ENCODE measurements at places on chromosomes 13 and 19.

DNA sequence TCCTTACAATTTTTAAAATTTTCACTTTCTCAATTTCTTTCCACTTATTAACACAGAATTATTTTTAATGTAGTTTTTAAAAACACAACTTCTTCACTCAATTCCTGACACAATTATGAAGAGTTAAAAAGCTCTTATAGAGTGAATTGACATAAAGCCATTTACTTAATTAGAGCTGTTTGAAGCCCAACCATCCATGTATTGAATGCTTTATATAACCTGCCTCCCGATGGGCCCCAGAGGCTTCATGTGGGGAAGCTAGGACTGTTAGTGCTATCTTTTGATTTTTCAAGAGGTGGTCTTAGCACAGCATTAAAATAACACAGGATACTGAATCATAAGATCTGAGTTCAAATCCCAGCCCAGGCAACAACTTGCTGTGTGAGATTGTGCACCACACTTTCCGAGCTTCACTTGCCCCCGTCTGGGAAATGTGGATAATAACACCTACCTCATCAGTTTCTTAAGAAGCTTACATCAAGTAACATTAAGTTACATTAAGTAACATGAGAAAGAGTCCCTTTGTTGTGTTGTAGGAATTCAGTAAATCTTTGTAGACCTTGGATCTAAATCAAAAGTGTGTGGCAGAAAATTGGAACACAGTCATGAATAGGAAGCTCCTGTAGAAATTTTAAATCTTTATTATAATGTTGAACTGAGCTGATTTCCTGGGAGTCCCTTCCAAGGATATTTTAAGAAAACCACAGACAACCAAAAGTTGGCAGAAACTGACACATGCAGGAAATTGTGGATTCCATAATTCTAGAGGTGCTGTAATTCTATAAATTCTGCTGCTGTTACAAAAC is 5.5 kb upstream of the ENOX1 start:
- no peak for DNase-seq

GRCh38 chr19:36398571-36398970 is 19.6 kb upstream of the ZFP14 start:
- DNase-seq = no peak

DNA sequence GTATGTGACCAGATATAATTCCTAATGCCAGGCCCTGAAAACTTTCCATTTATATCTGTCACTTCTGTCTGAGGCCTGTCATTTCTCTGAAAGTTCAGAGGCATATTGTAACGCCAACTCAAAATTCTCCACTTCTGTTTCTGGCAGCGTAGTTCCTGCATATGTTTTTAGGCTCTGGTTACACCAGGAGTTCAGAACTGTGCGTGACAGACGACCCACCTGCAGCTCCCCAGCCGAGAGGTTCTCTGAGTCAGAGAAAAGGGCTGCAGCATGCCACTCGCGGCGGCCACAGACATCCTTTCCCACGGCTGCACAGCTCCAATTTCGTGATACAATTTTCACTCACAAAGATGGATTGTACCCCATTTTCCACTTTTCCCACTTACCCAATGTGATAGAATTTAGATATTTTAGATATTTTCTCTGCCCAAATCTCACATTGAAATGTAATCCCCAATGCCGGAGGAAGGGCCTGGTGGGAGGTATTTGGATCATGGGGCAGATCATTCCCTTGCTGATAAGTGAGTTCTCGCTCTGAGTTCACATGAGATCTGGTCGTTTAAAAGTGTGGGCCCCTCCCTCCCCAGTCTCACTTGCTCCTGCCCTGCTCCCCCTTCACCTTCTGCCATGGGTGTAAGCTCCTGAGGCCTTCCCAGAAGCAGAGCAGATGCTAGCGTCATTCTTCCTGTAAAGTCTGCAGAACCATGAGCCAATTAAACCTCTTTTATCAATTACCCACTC is 308.1 kb downstream of the LIG4 start:
- DNase-seq = no peak

- no peak for DNase-seq
These were observed 11.7 kb downstream of the KCNRG start for GRCh38 chr13:50026788-50027473.

DNA sequence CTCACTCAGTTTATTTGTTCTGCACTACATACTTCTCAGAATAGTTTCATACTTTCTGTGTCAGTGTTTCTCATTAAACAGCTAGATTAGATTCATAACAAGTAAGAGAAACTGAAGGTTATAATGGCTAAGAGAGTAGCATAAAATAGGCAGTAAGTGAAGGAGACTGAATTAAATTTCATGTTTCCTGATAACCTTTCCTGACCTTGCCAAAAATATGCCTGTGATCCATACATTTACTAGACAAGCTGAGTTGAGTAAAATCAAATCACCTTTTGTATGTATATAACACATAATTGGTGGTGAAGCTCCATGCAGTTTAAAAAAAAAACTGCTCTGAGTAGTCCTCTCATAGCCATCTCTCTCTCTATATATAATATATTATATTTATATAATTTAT is 545.3 kb upstream of the PCDH20 start:
- no peak for DNase-seq

- DNase-seq = no peak
These were observed 3.0 kb upstream of the PLEKHF1 start for GRCh38 chr19:29662278-29662603.

DNA sequence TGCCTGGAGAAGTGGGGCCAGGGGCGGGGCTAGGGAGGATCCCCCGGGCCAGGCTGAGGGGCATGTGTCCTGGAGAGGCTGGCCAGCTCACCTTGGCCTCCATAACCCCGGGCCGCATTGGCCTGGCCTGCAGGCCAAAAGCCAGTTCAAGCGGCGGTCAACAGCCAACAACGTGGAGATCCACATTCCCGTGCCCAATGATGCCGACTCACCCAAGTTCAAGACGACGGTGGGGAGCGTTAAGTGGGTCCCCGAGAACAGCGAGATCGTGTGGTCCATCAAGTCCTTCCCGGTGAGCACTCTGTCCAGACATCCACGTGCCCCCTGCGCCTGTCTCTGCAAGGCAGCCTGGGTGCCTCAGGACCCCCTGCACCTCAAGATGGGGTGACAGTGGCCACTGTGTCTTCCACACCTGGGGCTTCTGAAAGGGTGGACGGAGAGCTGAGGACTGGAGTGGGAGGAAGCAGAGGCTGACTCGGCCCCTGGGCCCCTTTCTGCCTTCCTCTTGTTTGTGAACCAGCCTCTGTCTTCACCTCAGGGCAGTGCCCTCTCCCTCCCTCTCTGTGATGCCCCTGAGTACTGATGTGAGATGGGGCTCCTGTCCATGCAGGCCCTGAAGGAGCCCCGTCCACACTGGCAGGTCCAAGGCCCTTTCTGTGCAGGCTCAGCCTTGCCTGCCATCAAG is 31.1 kb downstream of the AP1M1 start:
- DNase-seq = no peak

DNA sequence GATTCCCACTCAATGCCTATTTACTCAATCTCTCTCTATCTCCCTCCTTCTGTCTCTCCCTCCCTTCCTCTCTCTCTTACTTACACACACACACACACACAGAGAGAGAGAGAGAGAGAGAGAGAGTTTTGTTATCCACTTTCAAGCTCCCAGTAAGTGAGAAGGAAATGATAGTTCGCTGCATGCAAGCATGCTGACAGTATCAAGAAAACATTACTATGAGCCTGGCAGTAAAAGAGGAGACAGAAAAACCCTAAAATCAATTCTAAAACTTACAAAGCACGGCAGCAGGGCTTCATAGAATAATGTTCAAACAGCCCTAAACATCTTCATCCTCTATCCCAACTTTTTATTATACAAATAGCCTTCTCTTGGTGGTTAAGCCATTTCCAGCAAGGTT is 171.9 kb downstream of the FOXO1 start:
- peak; percentile 29 for DNase-seq

- peak; percentile 57 for DNase-seq
These were observed 979 bp downstream of the AKAP8 start for GRCh38 chr19:15378534-15379082.

- DNase-seq = no peak
These were observed 1.1 kb upstream of the CHST8 start for GRCh38 chr19:33620611-33621010.

DNA sequence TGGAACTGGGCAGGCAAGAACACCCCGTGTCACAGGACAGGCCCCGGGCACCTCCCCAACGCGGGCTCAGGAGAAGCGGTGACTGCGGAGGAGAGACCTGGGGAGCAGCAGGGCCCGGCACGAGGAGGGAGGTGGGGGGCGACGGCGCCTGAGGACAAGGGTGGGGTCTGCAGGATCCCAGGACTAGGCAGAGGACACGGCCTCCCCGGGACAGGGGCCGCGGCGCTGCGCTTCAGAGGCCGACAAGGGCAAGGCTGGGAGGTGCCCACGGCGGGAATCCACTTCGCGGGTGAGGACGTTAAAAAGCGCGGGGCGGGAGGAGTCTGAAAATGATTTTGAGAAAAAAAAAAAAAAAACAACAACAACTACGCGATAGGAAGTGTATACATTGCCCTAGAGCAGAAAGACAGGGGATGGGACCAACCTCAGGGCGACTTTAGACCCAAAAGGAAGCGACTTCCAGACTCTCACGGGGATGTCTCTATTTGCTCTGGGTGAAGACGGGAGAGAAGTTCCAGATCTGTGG is 44.9 kb downstream of the ZNF611 start:
- DNase-seq = no peak

DNA sequence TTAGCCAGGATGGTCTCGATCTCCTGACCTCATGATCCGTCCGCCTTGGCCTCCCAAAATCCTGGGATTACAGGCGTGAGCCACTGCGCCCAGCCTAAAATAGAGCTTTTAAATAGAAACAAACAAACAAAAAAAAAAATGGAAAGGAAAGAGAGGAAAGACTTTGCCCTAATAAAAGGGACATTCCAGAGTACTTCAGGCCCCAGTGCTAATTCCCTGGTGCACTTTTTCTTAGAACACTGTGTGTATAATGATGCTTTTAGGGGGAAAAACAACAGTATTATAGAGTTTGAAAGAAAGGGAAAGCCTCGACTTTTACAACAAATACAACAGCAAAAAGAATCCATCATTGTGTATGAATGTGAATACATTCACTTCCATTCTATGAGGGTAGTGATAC is 104.7 kb downstream of the CRYL1 start:
- no peak for DNase-seq

GRCh38 chr13:35876601-35877000 is 254.6 kb downstream of the DCLK1 start:
- no peak for DNase-seq

- no peak for DNase-seq
These were observed 1.2 kb upstream of the RCBTB2 start for GRCh38 chr13:48533961-48534600.

- no peak for DNase-seq
These were observed 7.5 kb upstream of the ZNF525 start for GRCh38 chr19:53357821-53358581.

DNA sequence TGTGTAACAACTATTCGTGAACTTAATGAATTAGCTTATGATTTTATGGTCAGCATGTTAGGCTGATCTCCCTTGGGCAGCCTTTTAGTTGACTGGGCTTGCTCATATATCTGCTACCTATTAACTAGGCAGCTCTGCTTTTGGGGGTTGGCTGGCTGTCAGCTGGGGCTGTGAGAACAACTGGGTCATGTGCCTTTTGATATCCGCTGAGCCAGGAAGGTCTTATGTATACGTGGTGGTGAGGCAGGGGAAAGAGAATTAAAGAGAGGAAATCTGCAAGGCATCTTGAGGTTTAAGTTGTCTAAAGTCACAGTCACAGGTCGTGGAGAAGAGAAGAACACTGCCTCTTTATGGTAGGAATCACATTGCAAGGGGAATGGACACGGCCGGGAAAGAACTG is 206.9 kb downstream of the LMO7 start:
- no peak for DNase-seq

DNA sequence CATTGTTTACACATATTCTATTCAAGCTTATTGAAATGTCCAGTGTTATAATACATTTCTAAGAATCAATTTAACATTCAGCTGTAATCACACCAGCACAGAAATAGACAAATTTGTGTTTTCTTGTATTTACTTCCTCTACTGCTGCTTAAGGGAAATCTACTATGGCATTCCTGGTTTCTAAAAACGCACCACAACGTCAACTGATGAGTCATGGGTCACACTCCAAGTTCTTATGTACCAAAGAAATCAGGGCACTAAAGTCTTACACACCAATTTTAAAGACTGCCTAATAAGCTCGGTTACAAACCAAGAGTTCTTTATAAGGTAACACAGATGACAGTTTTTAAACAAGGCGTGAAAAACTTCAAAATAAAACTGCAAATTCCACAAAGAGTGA is 13.2 kb downstream of the LNX2 start:
- DNase-seq = no peak

DNA sequence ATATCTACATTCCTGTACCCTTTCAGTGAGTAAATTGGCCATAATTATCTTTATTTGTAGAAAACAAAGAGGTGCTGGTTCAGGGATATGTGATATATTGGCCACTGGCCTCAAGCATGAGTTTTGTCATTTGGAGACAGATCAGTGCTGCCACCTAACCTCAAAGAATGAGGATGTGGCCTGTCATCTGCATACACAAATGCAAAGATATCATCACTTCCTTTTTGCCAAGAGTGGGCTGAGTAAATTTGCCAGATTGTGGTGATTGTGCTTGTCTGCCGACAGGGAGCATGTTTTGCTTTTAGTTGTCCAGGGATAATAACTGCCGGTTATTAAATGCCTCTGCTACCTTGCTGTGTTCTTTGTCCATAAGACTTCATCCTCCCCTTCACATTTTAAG is 44.2 kb downstream of the WASF3 start:
- peak; percentile 91 for DNase-seq

DNA sequence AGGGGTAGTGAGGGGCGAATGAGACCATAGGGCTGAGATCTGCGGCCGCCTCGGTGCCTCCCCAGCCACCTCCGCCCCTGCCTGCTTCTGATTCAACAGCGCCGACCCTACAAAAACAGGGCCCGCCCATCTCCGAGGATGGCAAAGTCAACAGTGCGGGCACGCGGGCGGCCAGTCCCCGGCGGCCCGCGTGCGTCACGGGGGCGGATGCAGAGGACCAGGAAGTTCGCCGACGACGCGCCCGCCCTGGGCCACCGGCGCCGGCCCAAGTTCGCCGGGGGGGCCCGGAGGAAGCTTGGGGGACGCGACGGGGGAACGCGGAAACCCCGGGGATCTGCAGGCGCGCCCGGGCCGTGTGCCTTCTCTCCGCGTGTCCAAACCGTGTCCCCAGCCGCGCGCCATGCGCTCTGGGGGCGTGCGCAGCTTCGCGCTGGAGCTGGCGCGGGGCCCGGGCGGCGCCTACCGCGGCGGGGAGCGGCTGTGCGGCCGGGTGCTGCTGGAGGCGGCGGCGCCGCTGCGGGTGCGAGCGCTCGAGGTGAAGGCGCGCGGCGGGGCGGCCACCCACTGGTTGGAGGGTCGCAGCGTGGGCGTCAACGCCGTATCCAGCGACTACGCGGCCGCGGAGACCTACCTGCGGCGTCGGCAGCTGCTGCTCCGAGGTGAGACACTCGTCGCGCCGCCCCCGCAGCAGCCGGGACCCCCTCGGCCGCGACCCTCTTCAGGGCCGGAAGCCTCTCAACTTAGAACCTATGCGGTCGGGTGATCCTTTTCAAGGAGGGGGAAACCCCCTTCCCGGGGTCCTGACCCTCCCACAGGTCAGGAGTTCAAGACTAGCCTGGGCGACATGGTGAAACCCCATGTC is 6.8 kb upstream of the ARRDC2 start:
- peak; percentile 94 for DNase-seq

- DNase-seq = no peak
These were observed 74.4 kb upstream of the FARP1 start for GRCh38 chr13:98068521-98068920.

Data from common myeloid progenitor, CD34-positive (primary cell).